HFFc6 (cell line): ENCODE measurements at places on chromosomes 6 and 20. TPM values are rescaled to one million over a fixed set of nuclear protein-coding genes. Genes with fewer than 3 reads are reported as not detected.

GRCh38 chr6:170376386-170377043 lies 70.0 kb downstream of the FAM120B start:
- DNase-seq: no peak

GRCh38 chr6:32819729-32820128 lies 2.9 kb upstream of the HLA-DOB start:
- peak; percentile 84 for DNase-seq

DNA sequence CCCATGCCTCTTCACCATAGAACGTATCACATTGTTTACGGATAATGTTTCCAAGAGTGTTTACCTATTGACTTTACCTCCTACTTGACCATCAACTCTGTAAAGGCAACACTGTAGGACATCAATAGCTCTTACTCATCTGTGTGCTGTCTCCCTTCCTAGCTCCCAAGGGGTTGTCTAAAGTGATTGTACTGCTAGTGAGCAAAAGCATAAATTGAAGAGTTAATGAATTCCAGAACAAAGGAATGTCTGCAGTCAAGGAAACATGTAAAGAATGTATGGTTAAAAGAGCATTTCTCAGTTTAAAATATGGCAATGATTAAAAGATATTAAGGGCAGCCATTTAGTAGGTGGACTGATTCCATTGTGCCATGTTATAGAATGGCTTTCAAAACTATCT lies 985.4 kb downstream of the TBC1D32 start:
- DNase-seq: no peak

- DNase-seq: no peak
Observed at GRCh38 chr6:93307505-93308409, 111.6 kb downstream of the EPHA7 start.

DNA sequence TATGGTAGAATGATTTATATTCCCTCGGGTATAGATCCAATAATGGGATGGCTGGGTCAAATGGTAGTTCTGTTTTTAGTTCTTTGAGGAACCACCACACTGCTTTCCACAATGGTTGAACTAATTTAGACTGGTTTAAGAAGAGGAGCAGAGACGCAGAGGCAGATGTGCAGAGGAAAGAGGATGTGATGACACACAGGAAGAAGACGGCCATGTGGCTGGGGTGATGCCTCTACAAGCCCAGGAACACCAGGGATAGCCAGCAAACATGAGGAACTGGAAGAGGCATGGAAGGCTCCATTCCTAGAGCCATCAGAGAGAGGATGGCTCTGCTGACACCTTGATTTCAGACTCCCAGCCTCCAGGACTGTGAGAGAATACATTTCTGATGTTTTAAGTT lies 218.3 kb upstream of the DTNBP1 start:
- no peak for DNase-seq

Gene HDGFL1
- not detected in 3 replicates for total RNA-seq

Gene SPDEF
- not detected in 2 replicates for total RNA-seq

Gene TRIM31
- total RNA-seq: not detected in 3 replicates
